Fibroblast of skin of back (primary cell): ENCODE measurements at places on chromosomes 4 and X.

GRCh38 chr4:22187203-22187820, 238.7 kb upstream of the KCNIP4 start:
- no peak for DNase-seq

GRCh38 chr4:46554760-46555465, 165.0 kb upstream of the GABRA2 start:
- DNase-seq: no peak

DNA sequence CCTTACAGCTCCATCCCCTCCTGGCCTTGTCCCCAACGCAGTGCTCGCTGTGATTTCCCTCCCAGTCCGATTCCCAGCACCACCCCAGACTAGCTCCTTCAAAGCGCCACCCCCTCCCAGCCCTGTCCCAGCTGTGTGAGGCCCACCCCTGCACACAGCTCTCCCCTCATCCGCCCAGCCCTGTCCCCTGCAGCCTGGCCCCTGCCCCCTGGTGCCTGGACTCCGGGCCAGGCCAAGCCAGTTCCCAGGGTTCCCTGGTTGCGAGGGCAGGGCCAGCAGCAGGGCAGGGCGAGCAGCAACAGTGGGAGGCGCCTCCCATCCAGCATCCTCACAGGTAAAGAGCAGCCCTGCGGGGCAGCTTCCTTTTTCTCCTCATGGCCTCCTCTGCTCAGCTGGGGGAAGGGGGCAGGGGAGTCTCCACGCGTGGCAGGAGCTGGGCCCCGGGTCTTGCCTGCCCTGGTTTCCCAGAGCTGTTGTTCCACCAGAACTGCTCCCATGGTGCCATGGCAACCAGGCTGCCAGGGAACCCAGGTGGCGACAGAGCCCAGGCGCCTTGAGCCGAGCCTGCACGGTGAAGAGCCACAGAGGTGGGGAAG, 24.8 kb downstream of the IQSEC2 start:
- no peak for DNase-seq

DNA sequence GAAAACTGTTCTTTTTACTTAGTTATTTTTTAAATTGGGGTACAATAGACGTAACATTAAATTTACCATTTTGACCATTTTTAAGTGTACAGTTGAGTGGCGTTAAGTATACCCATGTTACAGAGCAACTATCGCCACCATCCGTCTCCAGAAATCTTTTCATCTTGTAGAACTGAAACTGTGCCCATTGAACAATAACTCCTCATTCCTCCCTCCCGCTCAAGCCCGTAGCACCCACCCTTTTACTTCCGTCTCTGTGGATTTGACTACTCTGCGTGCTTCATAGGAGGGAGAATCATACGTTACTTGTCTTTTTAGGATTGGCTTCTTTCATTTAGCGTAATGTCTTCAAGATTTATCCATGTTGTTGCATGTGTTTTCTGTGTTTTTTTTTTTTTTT, 55.3 kb downstream of the TMEM131L start:
- DNase-seq: no peak

GRCh38 chr4:186805020-186805820, 81.6 kb upstream of the FAT1 start:
- no peak for DNase-seq

DNA sequence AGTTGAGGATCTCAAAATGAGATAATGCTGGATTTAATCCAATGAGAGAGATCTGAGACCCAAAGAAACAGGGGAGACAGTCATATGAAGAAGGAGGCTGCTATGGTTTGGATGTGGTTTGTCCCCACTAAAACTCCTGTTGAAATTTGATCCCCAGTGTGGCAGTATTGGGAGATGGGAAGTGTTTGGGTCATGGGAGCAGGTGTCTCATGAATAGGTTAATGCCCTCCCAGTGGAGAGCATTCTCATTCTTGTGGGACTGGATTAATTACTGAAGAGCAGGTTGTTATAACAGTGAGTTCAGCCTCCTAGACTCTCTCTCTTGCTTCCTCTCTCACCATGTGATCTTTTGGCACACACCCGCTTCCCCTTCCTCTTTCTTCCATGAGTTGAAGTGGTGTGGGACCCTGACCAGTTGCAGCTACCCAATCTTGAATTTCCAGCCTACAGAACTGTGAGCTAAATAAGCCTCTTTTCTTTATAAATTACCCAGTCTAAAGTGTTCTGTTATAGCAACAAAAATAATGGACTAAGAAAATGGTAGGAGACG, 70.3 kb downstream of the PPEF2 start:
- DNase-seq: no peak

- DNase-seq: peak; percentile 8
These were observed 396.0 kb downstream of the PDGFC start for GRCh38 chr4:156575430-156576073.

GRCh38 chr4:176492646-176493302, 173.0 kb downstream of the SPCS3 start:
- DNase-seq: peak; percentile 9

DNA sequence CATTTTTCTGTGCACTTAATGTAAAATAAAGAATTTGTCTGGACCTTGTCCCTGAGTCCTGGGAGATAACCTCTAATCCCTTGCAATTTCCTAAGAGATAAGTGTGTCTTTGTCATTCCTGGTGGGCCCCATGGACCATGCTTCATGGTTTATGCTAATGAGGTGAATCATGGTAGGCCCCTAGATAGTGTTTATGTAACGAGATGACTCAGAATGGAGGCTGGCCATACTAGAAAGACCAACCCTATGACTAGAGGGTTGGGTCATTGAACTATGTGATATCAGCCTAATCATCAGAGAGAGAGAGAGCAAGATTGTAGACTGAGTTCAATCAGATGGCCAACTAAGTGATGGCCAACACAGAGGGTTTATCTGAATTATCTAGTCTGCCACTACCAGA, 64.2 kb upstream of the NHSL2 start:
- DNase-seq: peak; percentile 56
